ENCODE measurements at places on chromosomes 16 and 17. TPM values are rescaled to one million over a fixed set of nuclear protein-coding genes. Genes with fewer than 3 reads are reported as not detected.
A peak's percentile ranks its signal among the peaks of the same experiment; 100 is the strongest.

DNA sequence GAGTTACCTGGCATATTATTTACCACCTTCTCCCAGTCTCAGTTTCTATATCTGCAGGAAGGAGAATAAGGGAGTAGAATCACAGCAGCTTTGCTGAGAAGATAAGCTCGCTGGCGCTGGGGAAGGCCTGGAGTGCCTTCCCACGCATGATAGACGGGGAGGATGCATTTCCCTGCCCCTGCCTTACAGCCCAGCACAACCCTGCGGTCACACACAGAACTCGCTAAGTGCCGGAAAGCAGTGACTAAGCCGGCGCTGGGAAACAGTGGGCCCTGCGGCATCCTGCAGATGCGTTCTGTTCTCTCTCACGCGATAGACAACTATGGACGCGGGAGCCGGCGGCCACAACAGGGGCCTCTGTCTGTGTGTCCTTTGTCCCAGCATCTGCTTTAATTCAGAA, 4.8 kb downstream of the CA5A start:
- no peak overlapping the region for H3K27ac ChIP-seq
- DNase-seq: no peak
- no peaks in the 10 kb centered on the region for H3K36me3 ChIP-seq
- peaks cover 7% of the 10 kb centered on the region for H3K27me3 ChIP-seq
- no peaks in the 10 kb centered on the region for H3K4me1 ChIP-seq

Gene EVPLL
- total RNA-seq: 1.4 TPM

DNA sequence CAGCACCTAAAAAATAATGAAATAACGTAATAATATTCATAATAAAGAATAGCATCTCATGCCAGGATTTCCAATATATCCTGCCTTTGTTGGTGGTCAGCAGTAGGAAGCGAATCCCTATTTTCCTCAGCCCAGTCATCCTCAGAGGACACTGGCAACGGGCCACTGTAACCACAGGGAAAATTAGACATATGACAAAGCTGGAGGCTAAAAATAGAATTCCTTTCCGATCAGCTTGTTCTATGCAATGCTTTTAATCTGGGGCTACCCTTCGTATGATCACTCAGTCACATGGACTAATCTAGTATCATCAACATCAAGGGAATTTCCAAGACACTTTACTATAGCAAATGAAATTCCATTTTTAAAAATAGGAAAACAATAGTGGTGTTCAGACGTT, 246.9 kb upstream of the KCNJ16 start:
- no peak overlapping the region for H3K27ac ChIP-seq
- H3K36me3 ChIP-seq: no peaks in the 10 kb centered on the region
- no peaks in the 10 kb centered on the region for H3K27me3 ChIP-seq
- H3K4me3 ChIP-seq: no peak overlapping the region
- DNase-seq: no peak

Gene FN3K
- total RNA-seq: 13.4 TPM

DNA sequence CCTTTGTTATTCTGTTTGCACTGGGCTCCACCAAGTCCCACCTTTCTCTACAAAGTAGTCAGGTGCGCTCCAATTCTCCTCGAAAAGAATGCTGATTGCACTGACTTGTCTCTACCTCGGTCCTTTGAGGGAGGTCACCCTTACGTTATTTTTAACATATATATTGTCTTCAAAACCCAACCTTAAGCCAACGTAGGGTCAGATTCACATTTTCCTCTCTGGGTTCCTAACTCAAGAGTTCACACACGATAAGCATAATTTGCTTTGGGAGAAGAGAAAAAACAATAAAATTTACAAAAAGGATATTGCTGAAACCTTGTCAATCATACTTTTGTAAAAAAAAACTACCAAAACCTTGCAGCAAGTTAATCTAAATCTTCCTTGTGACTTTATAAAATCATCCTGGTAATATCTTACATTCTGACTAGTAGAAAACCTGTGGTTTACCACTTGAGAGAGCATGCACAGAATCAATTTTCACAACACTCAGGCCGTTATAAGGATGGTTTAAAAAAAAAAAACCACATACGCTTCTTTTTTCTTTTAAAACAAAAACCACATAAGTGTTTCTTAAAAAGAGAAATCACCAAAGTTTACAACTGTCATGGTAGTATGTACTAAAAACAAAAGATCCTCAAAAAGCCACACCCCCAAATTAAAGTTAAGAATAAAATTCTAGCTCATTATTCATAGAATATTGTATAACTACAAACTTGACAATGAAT, 72.2 kb upstream of the TRAP1 start:
- H3K27me3 ChIP-seq: no peaks in the 10 kb centered on the region
- H3K4me1 ChIP-seq: no peaks in the 10 kb centered on the region
- H3K27ac ChIP-seq: no peak overlapping the region
- no peak for DNase-seq

Gene IGF2BP1
- 17.6 TPM for total RNA-seq

DNA sequence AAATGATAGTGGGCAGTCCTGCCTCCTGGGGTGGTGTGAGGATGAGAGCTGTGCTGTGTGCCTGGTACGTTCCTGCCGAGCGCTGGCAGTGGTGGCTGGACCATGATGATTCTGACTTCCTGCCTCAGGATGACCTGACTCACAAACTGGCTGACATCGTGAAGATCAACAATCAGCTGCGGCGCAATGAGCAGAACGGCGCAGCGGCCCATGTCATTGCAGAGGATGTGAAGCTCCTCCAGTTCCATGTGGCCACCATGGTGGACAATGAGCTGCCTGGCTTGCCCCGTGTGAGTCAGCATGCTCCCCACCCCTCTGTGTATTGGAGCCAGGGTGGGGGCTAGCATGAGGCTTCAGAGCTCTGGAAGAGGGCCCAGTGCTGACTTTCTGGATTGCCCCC, 13.1 kb downstream of the POLR2A start:
- peaks cover 9% of the 10 kb centered on the region for H3K4me1 ChIP-seq
- peaks cover 45% of the 10 kb centered on the region for H3K36me3 ChIP-seq
- no peak overlapping the region for H3K27ac ChIP-seq

DNA sequence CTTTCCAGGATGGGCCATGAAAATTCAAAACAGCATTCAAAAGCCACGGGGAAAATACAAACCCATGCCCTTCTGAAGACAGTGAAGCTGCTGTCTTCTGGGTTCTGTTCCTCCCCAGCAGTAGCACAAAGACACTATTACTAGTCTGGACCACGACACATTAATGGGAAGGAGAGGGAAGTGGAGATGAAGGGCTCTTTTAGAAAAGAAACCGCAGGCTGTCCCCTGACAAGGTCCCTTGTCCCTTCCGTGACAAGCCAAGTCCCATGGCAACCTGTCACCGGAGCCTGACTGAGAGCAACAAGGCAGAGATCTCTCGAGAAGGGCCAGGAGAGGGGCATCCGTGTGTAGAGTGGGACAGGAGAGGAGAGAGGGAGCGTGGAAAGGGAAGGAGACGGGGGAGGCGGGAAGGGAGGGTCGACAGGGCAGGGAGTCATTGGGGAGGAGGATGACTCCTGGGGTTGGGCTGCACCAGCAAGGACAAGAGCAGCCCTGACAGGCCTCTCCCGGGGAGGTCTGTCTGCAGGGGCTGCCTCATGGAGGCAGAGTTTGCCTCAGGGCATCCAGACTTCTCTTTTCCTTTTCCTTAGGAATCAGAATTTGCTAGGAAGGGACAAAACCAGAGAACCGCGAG, 436.2 kb downstream of the SLC39A11 start:
- DNase-seq: no peak
- H3K36me3 ChIP-seq: peaks cover 23% of the 10 kb centered on the region
- H3K27me3 ChIP-seq: no peaks in the 10 kb centered on the region
- no peak overlapping the region for H3K4me3 ChIP-seq

DNA sequence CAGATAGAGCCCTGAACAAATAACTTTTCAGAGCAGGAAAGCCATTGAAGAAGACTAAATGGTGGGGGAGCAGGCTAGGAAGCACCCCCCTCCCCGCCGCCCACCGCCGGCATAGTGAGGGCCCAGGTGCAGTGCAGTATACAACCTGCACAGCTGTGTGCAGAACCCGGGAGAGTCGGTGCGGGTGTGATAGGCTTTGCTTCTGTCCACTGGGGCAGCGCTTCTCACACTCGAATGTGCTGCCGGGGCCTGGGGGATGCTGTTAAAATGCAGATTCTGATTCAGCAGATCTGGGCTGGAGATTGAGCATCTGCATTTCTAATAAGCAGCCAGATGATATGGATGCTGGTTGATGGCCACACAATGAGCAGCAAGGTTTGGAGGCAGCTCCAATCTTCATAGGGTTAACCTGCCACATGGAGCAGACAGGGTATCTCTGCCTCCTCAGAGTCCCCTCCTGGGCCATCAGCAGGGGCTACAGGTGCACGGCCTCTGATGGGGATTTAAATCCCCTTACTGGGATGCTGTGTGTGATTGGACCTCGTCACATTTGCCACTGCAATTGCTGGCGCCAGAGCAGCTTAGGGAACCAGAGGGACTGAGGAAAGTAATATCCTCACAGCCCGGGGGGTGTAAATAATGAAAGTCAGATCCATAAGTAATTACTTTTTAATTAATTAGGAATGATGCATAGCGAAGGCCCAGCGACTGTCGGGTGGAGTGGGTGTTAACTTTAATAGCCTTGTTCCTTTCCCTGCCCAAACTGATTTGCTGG, 172.0 kb upstream of the RPL38 start:
- DNase-seq: no peak
- H3K4me3 ChIP-seq: no peak overlapping the region
- H3K27ac ChIP-seq: no peak overlapping the region

GRCh38 chr16:73384506-73385089, 336.7 kb upstream of the ZFHX3 start:
- peaks cover 90% of the 10 kb centered on the region for H3K27me3 ChIP-seq
- no peaks in the 10 kb centered on the region for H3K4me1 ChIP-seq
- H3K27ac ChIP-seq: no peak overlapping the region
- no peaks in the 10 kb centered on the region for H3K36me3 ChIP-seq
- no peak for DNase-seq

- no peaks in the 10 kb centered on the region for H3K27me3 ChIP-seq
- H3K27ac ChIP-seq: peak overlapping the region; percentile 31
- peaks cover 84% of the 10 kb centered on the region for H3K36me3 ChIP-seq
- no peak for DNase-seq
- peak overlapping the region; percentile 90 for H3K4me3 ChIP-seq
- H3K4me1 ChIP-seq: peaks cover 26% of the 10 kb centered on the region
Measured at GRCh38 chr17:76268015-76268749, 3.0 kb downstream of the UBALD2 start.

Gene PRRT2
- 0.78 TPM for total RNA-seq

- H3K4me3 ChIP-seq: no peak overlapping the region
- H3K4me1 ChIP-seq: peaks cover 51% of the 10 kb centered on the region
- H3K27ac ChIP-seq: no peak overlapping the region
Measured at GRCh38 chr16:81636298-81636993, 142.6 kb upstream of the PLCG2 start.

GRCh38 chr16:56993204-56993603, 3.8 kb downstream of the NLRC5 start:
- no peak for DNase-seq
- no peak overlapping the region for H3K4me3 ChIP-seq

- H3K27me3 ChIP-seq: no peaks in the 10 kb centered on the region
- DNase-seq: no peak
- peak overlapping the region; percentile 82 for H3K4me3 ChIP-seq
Measured at GRCh38 chr17:2852729-2853282, 56.6 kb downstream of the RAP1GAP2 start.

DNA sequence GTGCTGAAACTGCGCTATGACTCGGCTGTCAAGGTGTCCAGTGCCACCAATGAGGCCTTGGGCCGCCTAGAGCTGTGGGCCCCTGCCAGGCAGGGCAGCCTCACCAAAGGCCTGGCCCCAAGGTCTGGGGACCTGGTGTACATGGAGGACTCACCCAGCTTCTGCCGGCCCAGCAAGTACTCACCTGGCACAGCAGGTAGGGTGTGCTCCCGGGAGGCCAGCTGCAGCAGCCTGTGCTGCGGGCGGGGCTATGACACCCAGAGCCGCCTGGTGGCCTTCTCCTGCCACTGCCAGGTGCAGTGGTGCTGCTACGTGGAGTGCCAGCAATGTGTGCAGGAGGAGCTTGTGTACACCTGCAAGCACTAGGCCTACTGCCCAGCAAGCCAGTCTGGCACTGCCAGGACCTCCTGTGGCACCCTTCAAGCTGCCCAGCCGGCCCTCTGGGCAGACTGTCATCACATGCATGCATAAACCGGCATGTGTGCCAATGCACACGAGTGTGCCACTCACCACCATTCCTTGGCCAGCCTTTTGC, 25.0 kb downstream of the WNT9B start:
- H3K27ac ChIP-seq: no peak overlapping the region
- H3K4me3 ChIP-seq: no peak overlapping the region
- peaks cover 62% of the 10 kb centered on the region for H3K27me3 ChIP-seq
- H3K4me1 ChIP-seq: no peaks in the 10 kb centered on the region

Gene PLA2G10
- 3.3 TPM for total RNA-seq

GRCh38 chr17:34997355-34997862, 17.1 kb downstream of the LIG3 start:
- no peaks in the 10 kb centered on the region for H3K27me3 ChIP-seq
- no peak for DNase-seq
- no peak overlapping the region for H3K27ac ChIP-seq
- H3K36me3 ChIP-seq: peaks cover 4% of the 10 kb centered on the region
- no peak overlapping the region for H3K4me3 ChIP-seq

Gene HOXB8
- 30.9 TPM for total RNA-seq

Gene ZFP3
- total RNA-seq: not detected

All from Calu3 (cell line).